ENCODE measurements at places on chromosomes 1 and 21. TPM values are rescaled to one million over a fixed set of nuclear protein-coding genes. Genes with fewer than 3 reads are reported as not detected.

- H3K27ac ChIP-seq = no peak overlapping the region
- H3K36me3 ChIP-seq = no peaks in the 10 kb centered on the region
These were observed 57.4 kb downstream of the SLC9A1 start for GRCh38 chr1:27097484-27097917.

Gene C1orf198
- total RNA-seq = 74.4 TPM

Gene CEP170
- total RNA-seq = 151 TPM

DNA sequence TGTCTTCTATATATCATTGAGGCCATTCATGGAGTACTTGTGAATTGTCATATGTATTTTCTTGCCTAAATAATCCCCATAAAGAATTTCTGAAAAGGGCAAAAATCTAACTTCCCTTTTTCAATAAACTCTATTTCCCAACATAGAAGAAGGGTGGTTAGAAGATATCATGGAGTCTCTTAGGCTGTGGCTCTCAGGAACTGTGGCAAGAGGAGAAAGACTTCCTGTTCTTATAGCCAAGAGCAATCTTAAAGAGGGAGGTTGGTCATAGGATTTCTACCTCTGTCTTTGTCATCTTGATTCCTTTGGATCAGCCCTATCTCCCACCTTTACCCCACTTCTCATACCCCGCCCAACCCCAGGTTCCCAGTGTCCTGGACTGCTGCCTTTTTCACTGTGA is 175.8 kb downstream of the TYW3 start:
- H3K4me1 ChIP-seq = no peaks in the 10 kb centered on the region
- H3K27me3 ChIP-seq = no peaks in the 10 kb centered on the region
- H3K4me3 ChIP-seq = no peak overlapping the region
- H3K36me3 ChIP-seq = no peaks in the 10 kb centered on the region

Gene MX2
- total RNA-seq = 0.54 TPM

Gene FYB2
- not detected for total RNA-seq

DNA sequence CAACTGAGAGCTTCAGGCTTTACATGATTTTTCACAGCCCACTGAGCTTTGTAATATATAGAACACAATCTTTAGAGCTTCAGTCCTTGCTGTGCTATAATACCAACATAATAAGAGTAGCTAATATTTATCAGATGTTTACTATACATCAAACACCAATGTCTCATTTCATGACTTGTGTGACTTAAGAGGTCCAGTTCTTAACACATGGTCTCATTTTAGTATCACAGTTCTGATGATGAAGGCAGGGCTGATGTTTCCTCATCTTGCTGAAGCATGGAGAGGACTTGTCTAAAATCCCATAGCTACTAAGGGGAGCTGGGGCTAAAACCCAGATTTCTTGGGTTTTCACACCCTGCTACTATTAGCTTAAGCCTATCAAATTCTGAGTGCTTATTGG is 5.5 kb downstream of the MTR start:
- no peaks in the 10 kb centered on the region for H3K27me3 ChIP-seq
- no peak overlapping the region for H3K27ac ChIP-seq
- no peaks in the 10 kb centered on the region for H3K4me1 ChIP-seq
